ENCODE measurements at places on chromosomes 2 and 18.

DNA sequence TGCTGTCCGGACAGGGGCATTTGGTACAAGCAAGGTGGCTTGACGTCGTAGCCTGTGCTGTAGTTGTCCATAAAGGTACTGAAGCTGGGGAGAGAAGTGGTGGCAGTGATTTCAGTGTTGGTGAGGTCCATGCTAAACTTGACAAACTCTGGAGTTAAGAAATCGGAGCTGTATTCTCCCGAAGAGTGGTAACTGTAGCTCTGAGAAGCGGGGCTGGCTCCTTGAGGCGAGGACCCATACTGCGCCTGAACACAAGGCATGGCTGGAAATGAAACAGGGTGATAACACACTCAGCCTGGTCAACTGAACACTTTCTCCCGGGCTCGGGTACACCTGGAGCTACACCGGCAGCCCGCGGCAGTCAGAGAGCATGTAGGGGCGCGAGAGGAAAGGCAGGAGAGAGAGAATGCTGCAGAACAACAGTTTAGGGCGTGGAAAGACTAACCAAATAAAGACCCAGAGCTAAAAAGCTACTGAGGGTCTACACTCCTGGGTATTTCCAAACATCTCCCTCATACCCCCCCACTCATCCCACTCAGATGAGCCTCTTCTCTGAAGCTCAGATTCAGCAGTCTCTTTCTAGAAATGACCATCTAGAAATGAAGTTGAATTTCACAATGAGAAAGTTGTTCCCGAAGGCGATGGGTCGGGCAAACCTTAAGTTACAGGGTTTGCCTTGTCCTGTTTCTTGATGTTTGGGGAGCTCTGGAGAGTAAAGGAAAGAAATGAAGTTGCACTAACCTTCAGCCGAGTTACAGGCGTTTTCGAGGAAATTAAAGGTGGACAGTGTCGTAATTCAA lies 2.4 kb downstream of the NR4A2 start:
- peak; percentile 20 for DNase-seq

- DNase-seq: no peak
Observed at GRCh38 chr2:165886487-165887146, 67.0 kb downstream of the TTC21B start.

- DNase-seq: peak; percentile 6
Observed at GRCh38 chr2:182666674-182667314, 49.3 kb upstream of the DNAJC10 start.

- DNase-seq: no peak
Observed at GRCh38 chr2:98552499-98553179, 55.7 kb downstream of the COA5 start.

DNA sequence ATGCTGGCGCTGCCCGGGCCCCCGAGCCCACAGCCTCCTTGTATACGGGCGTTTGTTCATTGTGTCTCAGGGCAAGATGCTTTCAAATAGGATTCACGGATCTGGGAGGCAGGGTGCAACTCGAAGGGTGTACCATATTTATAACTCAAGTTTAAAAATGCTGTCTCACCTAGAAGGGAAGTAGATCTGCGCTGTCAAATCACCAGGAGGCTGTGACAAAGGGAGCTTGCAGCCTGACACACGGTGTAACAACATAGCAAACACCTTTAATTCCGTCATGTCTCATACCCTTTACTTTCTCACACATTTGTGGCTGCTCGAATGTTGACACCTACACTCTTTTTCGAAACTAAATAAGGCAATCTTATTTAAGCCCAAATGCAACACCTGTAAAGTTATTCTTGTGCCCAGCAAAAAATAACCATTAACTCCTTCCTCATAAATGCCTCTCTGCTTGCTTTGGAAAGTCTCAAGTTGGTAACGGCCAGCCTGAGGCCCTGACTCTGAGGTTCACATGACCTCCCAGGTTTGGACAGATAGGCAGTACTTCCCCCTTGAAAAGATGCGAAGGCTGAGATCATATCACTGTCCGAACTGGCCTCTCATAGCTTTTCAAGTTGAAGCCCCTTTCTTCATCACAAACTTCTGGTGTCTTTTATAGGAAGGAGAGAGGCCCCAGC lies 11.6 kb downstream of the ZEB2 start:
- DNase-seq: no peak

GRCh38 chr2:29662861-29663260 lies 258.5 kb downstream of the ALK start:
- DNase-seq: no peak

DNA sequence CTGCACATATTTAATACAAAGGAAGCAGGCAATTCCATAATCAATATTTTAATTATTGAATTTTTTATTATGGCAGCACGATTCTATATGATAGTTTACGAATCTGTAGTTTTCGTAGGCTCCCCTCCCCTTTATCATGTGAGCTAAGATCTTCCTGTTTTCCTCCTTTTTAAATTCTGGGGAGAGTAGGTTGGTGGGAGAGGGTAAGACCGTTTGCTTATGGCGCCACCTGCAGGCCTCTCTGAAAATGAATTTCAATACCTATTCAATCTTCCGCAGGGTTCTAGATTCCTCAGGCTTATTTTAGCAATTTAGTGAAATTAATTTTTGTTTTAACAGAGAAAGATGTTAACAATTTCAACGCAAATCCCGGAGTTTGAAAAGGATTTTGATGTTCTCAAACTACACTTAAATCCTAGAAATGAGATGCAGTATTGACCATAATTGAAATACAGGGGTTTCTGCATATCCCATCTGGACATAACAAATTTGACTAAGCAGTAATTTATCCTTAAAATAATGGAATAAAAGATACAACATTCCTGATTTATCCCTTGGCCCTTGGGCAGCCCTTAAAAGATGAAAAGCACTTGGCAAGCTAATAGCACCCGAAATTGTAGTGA lies 12.8 kb upstream of the GBX2 start:
- no peak for DNase-seq

DNA sequence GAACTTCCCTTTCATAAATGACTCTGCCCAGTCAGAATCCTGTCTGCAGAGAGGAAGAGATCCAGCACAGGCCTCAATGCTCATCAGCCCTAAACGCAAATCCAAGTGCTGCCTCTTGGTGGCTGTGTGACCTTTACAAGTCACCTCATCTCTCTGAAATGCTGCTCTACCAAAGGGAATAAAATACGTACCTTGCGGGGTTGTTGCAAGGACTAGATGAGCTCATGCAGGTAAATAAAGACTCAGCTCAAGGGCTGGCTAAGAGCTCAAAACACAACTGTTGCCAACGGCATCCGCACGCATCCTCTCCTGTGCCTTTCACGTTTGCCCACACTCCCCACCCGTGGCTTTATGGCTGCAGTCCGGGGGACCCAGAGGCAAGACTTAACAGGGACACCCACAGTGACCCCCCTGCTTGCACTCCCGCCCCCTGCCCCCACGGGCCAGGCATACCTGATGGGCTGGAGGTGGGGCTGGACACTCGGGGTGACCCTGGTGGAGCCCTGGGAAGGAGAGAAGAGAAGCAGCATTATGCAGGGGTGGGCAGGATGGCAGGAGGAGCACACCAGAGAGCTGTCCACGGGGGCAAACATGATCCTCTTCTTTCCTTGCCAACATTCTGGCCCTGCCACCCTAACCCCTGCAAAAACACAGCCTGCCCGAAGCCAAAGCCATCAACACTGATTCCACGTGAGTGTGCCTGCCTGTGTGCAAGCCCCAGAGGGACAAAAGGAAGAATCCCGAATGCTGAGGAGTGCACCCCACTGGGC lies 102.6 kb downstream of the TNS1 start:
- no peak for DNase-seq

DNA sequence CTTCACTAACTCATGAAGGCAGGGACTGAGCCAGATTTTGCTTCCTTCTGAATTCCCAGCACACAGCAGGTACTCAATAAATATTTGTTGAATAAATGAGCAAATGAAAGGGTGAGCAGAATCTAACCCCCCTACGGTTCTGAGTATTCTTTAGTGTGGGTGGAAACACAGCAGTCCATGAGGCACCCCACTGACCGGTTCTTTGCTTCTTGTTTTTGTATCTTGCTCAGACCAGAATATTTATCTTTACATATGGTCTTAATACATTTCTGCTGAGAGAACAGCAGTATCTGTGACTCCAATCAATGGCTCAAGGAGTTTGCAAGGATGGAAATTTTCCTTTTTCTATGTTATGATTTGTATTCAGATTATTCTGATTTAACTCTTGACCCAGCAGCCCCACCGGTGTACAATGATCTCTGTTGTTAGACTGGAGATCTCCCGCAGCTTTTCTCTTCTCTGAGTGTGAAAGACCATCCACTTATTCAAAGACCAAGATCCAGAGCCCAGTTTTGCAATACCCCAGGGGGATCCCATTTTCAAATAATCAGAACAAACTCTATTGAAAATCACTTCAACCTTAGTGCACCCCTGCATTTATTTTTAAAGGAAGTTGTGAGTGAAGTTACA lies 506.5 kb upstream of the TNP1 start:
- DNase-seq: no peak

DNA sequence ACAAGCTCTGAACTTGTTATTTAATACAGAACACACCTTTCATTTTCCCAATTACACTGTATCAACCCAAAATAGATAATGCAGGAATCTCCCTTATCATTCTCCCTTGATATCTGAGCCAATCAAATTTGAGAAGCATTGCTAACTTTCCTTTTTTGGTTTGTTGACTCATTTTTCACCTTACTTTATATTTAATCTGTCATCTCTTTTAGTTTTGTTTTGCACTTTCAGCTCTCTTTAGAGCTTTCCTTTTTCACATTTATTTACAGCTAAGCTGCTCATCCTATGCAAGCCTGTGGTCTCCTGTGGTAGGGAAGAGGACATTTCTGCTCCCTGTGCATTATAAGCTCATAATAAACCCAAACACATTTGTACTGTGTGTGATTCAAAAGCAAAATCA lies 50.1 kb downstream of the ITGAV start:
- DNase-seq: no peak

GRCh38 chr18:40473221-40474029 lies 1481.6 kb upstream of the PIK3C3 start:
- no peak for DNase-seq

DNA sequence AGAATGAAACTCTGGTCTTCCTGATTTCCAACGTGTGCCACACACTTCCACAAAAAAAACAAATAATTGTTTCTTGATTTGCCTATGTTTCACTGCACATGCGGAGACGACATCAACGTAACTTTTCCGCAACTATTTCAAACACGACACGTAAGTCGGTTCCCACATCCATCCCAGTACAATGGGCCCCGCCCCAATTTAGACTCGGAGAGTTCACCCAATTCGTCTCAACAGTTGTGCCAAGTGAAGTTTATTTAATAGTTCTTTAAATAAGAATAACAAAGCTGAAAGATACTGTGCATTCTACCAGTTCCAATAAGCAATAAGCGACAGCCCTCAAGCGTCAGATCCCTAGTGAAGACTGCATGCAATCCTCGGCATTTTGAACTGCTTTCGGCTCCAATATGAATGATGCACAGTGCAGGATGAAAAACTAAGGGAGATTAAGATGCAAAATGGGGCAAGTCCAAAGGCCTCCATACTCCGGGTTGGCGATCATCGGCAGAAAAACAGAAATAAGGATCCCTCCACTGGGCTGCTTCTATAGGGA lies 664 bp downstream of the CCT4 start:
- DNase-seq: no peak

DNA sequence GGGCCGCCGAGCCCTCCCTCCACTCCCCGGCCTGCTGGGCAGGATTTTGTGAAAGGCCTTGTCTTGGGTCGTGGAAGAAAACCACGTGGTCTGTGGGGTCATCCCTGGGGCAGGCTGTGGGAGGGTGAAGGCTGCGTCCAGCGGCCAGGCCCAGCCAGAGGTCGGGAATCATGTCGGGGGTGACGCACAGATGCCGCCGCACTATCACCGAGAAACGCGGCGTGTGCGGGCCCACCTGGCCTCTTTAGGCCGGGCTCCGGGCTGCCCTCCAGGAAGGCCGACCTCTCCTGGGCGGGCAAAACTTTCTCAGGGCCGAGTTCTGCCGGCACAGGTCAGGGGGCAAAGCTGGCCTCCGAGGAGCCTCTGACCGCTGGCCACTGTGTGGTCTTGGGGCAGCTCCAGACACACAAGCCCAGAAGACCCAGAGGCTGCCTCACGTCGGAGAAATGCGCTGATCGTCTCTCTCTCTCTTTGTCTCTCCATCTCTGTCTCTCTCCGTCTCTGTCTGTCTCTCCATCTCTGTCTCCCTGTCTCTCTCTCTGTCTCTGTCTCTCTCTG lies 28.4 kb downstream of the NFATC1 start:
- no peak for DNase-seq

GRCh38 chr2:177164131-177164530 lies 48.5 kb upstream of the HNRNPA3 start:
- DNase-seq: no peak

GRCh38 chr2:28150236-28150915 lies 242.3 kb upstream of the FOSL2 start:
- no peak for DNase-seq

DNA sequence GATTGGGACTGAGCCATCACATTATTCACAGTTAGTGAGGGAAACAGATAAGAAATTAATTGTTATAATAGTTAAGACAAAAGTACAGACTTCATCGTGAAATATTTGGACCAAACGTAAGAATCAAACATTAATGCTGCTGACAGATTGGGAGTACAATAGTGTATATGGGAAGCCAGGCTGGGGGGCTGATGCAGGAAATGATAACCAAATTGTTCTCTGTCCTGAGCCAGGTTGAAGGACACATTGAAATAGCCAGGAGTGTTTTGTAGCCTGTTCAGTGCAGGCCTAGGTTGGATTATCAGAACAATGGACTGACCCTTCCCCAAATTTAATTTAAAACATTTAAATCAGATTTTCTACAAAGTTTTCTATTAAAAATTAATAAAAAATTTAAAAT lies 203.2 kb downstream of the BABAM2 start:
- DNase-seq: no peak

DNA sequence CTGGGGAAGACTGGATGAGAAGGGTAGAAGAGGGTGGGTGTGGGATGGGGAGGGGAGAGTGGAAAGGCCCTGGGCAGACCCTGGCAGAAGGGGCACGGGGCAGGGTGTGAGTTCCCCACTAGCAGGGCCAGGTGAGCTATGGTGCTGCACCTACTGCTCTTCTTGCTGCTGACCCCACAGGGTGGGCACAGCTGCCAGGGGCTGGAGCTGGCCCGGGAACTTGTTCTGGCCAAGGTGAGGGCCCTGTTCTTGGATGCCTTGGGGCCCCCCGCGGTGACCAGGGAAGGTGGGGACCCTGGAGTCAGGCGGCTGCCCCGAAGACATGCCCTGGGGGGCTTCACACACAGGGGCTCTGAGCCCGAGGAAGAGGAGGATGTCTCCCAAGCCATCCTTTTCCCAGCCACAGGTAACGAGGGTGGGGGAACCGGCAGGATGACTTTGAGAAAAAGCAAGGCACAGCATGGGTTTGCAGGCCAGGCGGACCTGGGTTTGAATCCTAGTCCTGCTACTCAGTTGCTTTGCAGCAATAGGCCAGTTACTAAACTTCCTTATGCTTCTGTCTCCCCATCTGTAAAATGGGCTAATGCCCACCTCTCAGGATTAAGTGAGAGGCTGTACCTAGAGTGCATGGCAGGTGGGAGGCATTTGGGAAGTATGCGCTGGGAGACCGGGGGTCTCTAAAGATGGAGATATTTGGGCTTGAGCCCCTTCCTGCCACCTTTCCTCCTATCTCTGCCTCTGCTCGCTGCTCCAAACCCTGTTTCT lies at the start of gene INHA:
TSS of gene INHA (plus strand) at position 74 of the 765 bp plus-strand sequence. CDS start at position 139, 65 bp downstream.
- DNase-seq: no peak

- DNase-seq: no peak
Observed at GRCh38 chr2:71827524-71827901, 320.1 kb downstream of the CYP26B1 start.
